ENCODE measurements at places on chromosomes 16 and 17.

DNA sequence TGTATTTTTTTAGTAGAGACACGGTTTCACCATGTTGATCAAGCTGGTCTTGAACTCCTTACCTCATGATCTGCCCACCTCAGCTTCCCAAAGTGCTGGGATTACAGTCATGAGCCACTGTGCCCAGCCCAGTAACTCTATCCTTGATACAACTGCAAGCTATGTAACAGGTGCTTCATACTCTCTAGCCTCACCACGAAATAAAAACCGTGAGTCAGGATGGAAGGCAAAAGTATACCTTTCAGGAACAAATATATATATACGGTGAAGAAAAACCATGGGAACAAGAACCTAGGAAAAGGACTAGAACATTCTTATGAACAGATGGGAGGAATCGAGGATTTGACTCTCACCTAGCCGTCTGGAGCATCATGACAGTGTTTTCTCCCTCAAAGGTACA lies 9.6 kb upstream of the FBF1 start:
- no peak for DNase-seq

DNA sequence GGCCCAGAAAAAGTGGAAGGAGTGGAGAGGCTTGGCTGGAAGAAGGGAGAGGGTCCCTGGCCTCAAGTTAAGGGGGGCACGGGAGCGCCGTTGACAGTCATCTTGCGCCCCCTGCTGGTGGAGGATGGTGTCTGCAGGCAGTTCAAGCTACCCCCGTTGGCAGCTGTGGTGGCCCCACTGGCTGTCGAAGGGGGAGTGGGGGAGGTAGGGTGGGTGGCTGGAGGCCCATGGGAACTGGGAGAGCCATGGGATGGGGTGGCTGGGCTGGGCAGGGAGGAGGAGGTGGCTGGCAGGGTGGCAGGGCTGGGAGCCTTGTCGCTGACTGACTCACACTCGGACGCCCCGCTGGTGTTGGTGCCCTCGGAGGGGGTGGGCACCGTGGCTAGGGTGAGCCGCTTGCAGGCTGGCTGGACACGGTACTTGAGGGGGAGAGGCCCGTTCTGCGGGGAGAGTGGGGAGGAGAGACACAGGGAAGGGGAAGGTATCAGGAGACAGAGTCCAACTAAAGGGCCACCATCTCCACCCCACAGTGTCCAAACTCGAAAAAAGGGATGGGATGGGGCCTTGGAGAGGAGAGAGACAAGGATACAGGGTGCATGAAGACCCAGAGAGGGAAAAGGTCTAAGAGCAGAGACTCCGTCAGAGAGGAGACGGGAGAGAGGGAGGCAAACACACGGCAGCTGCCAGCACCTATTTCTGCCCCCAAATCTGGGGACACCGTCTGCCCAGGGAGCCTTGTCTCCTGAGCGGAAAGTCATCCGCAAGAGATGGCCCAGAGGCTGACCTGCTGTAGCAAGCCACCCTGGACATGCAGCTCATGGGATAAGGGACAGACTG lies 5.2 kb downstream of the CISD3 start:
- DNase-seq: peak; percentile 63

DNA sequence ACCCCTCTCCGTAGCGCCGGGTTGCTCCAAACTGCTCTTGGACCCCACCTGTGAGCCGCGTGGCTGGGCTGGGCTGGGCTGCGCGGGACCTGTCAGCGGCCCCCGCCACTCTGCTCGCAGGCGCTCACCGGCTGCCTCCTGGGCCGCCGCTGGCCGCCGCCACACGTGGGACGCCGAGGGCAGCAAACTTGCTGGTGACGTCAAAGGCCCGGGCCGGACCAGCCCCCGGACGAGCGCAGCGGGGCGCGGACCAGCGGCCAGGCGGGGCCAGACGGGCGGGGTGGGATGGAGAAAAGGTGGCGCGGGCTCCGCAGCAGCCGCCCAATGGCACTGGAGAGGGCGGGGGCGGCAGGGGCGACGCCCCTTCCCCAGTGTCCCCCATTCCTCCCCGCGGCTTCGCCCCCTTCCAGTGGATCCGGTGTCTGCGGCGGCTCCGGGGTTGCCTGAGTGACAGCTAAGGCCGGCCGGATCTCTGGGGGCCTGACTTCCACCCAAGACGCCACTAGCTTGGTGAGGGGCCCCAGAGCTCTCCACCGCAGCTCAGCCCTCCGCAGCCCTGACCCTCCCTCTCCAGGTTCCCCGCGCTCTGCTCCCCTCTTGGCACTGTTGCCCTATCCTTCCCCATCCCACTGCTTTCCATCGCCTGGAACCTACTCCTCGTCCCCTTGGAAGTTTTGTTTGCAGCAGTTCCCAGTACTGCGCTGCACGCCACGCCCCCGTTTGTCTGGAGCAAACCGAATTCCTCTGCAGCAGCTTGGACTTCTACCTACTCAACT lies at the start of gene HS3ST3A1:
TSS of gene HS3ST3A1 (minus strand) at position 154 of the 776 bp plus-strand sequence. CDS start 800 bp downstream, outside the sequence.
- DNase-seq: peak; percentile 29

GRCh38 chr17:44935116-44935515 lies 12.5 kb downstream of the KIF18B start:
- DNase-seq: no peak

GRCh38 chr17:15891318-15891717 lies 53.6 kb upstream of the ADORA2B start:
- DNase-seq: no peak

- peak; percentile 47 for DNase-seq
Measured at GRCh38 chr17:10114931-10115535, 83.4 kb downstream of the GAS7 start.

GRCh38 chr17:8362651-8363332 lies 13.7 kb downstream of the KRABD2 start:
- no peak for DNase-seq

DNA sequence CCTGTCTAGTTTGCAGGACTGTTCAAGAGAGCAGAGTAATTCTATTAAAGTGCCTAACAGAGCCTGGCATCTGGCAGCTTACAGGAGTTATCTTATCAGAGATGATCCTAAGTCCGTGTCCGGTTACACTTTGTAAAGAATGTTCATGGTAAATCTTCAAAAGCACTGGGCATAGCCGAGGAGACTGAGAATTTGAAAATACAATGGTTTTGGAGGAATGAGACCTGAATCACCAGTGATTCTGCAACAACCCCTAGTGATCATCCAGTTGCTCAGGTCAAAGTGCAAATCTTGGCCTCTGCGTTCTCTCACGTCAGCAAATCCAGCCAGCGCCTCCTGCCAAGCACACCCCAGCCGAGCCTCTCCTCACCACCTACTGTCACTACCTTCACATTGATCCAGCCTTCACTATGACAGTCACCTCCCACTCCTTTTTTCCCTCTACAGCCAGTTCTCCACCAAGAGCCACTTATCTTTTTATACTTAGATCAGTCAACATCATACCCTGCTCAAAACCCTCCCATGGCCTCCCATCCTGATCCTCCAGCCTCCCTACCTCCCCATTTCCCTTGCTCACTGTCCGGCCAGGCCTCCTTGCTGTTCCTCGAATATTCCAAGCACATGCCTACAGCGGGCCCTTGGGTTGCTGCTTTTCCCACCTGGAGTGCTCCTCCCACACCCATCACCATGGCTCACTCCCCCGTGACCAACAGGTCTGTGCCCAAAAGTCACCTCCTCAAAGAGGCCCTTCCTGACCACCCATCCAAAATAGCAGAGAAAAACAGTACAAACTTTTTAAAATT lies 57.4 kb upstream of the ERN1 start:
- no peak for DNase-seq

DNA sequence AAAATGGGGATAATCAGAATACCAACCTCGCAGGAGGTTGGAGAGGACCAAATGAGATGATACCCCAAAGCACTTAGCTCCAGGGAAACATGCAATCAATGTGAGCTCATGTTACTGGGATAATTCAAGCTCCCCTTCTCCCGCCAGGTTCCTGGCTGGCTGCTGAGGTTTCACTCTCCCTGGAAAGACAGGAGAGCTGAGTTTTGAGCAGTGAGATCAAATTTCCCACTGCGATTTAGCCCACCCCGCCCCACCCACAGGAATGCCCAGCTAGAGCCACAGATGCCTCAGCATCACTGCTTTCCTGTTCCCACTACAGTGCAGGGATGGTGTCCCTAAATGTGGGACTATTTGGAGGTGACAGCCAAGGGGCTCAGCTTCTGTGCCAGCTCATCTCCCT lies 56.7 kb downstream of the ZNF423 start:
- no peak for DNase-seq

- no peak for DNase-seq
Measured at GRCh38 chr16:13436641-13437412, 483.1 kb upstream of the ERCC4 start.

DNA sequence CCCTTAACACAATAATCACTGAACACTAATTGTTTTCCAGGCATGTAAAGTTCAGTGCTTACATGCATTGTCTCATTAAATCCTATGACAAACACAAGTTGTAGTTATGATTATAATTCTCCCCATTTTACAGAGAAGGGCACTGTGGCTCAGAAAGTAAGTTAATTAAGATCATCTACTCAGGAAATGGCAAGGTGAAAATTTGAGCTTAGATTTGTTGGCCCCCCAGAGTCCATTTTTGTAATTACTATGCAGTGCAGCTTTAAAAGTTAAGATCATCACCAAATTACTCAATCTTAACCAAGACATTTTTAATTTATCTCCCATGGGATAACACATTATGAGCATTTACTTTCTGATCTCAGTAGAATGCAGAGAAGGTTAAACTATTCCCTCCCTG lies 34.2 kb upstream of the CCL1 start:
- DNase-seq: no peak

DNA sequence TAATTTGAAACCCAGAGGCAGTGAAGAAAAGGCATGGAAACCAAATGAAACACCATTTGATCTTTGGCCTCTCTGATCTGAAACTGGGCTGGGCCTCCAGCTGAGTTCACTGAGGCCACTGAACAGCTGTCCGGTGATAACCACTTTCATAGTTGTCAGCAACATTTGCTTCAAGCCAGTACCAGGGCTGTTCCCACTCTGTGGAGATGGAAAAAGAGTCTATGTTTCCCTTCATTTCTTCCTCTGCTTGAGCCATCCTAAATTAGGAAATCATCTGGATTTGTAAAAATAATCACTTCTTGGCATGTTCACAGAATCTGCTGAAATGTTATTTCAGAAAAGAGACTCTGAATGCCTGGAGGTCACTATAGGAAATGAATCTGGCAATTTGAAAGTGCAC lies 119.3 kb downstream of the STX8 start:
- DNase-seq: no peak

DNA sequence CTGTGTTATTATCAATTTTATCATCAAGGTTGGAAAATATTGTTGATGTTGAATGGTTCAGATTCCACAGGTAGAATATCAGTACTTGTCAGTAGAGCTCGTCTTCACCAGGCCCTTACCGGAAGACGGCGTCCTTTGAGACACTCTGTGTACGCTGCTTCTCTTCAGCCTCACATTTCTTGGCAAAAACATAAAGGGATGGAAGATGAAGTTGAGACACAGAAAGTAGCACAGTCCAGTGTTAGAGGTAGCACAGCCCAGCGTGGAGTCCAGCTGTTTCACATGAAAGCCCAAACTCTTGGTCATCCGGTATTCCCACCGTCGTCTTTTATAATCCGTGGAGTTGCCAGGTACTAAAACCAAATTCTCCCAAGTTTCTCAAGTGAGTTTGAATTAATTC lies 30.4 kb downstream of the ATP2C2 start:
- DNase-seq: no peak

- no peak for DNase-seq
Measured at GRCh38 chr17:75245011-75245410, 16.4 kb downstream of the GGA3 start.

- DNase-seq: no peak
Measured at GRCh38 chr16:57987441-57988177, 12.9 kb downstream of the ZNF319 start.

DNA sequence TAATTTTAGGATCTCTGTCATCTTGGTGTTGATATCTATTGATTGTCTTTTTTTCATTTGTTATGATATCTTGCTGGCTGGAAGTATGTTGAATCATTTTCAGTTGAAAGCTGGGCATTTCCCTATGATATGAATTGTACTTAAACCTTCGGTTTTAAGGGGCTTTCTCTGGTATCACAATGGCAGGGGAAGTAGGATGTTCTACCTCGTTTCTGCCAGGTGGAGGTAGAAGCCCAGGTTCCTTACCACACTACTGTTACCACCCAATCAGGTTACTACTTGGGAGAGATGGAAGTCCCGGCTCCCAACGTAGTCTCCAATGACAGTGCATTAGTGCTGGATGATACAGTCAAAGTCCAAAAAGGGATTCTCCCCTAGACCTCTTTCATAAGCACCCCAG lies 281.7 kb upstream of the TBX2 start:
- DNase-seq: no peak

DNA sequence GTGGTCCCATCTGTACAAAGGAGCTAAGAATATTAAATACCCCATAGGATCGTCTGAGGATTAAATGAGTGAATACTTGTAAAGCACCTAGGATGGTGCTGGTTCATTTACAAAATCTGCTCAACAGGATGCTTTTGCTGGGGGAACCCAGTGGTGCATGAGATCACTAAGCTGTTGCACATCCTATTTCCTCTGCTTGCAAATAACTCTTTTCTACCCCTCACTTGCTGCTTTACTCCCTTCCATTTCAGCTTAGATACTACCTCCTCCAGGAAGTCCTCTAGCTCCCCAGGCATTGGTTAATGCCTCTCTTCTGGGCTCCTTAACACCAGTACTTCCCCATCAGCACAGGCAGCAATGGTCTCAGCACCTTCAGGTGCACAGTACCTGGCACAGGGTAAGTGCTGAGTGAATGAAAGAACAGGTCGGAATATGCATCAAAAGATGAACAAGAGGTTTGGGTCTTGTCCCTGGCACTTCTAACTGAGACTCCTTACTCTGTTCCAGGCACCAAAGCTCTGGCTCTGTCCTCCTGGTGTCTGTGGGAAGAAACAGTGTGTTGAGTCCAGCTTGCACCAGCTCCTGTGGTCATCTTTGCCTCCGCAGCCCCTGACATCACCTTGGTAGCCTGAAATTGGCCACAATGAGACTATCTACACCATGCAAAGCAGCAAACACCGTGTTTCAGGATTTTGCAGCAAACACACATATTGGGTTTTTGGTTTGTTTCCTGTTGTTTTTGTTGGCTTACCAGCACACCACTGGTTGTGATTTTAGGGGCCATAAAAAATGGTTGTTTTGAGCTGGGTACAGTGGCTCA lies 24.1 kb upstream of the IL21R start:
- DNase-seq: peak; percentile 25

- DNase-seq: no peak
Measured at GRCh38 chr17:6639014-6639585, 1.4 kb downstream of the KIAA0753 start.

DNA sequence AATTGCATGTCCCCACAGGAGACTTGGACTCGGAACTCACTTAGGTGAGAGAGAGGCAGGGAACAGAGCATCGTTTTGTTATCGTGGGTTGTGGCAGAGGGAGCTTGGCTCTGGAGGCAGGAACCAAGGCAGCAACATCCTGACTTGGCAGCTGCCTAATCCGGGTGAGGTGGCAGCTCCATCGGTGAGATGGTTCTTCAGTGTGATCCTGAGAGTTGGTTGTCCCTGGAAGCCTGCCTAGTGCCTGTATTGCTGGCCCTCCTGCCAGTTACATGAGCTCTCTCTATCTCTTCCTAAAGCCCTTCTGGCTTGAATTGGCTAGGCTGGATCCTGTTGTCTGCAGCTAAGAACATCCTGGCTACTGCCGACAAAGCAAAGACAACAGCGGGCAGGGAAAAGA lies 19.9 kb upstream of the SEC14L1 start:
- DNase-seq: no peak
